SIG-M5 (cell line): ENCODE measurements at places on chromosomes 7 and 10.

DNA sequence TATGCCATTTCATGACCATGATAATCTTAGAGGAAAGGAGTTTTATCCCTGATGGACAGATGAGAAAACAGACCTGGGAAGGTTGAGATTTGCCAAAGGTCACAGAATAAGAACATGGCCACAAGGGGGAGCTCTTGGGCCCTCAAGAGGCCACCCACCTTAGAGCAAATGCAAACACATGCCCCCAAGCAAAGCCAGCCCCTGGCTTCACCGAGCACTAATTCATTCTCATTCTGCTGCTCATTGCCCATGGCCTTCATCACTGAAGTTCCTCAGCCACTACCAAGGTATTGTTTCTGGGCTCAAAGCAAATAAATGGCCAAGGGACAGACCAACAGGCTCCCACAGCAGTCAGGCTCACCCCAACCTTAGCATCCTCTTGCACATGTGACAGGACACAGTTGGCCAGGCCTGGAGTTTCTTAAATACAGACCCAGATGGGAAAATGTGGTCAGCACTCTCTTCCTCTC lies 44.2 kb downstream of the PDLIM1 start:
- no peak for DNase-seq

DNA sequence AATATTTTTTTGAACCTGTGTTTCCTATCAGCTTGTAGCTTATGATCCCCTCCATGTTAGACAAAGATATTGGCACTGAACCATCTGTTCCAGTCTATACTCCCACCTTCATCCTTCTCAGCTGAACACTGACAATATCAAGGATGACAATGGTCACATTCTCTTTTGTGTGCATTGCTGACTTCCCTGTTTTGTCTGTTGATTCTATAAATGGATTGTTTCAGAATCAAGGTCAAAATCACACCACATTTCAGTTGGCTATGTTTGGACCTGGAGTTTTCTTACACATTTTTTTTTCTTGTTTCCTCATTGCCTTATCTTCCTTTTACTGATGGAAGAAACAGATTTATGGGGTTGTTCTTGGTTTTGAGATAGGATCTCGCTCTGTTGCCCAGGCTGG lies 11.3 kb upstream of the SMURF1 start:
- DNase-seq = peak; percentile 52

DNA sequence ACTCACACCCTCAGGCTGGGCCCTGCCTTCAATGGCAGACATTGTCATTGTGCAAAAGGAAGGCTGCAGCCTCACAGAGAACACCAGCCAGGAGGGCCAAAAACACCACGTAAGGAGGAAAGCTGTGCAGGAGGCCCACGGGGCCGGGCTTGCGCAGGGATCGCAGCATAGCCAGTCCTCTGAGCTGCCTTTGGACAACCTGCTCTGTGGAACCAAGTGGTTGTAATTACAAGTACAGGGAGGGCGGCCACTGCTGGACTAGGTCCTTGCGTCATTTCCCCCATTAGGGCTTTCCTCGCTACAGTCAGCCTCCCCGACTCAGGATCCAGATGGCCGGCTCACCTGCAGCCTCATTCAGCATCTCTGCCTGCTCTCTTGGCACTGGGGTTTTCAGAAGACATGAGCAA lies 66.9 kb downstream of the FAM53B start:
- DNase-seq = no peak

- no peak for DNase-seq
Measured at GRCh38 chr7:155796381-155797261, 15.6 kb downstream of the SHH start.

DNA sequence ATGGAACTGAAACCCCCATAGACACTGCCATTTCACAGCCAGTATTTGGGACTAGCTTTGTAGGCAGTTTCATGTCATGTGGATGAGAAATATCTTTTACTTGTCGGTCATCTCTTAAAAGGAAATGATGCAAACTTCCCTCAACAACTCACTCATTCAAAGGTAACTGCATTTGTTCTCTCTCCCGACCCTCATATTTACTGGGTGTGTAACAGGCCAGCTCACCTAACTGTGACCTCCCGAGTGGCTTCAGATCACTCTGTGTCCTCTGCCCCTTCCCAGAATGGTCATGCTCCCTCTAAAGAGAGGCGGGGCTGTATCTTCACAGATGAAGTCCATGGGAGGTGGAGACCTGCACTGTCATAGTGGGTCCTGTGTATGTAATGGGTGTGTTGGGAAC lies 14.7 kb downstream of the LRRC18 start:
- no peak for DNase-seq

GRCh38 chr10:103905441-103905840 lies 12.5 kb downstream of the STN1 start:
- no peak for DNase-seq

DNA sequence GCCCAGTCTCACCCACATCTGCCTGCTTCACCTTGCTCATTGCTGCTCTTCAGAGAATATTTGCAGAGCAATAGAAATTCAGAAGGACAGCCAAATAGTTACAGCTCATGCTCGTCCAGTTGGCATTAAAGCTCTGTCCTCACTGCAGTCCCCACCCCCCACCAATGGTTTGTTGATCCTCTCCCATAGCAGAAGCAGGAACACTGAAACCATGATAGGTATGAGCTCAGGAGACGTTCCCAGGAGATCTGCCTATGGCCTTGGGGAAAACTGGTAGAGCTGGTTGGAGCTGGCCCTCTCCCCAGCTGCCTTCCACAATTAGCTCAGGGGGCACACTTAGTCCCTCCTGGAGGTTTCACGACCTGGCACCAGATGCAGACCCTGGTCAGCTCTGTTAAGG lies 68.6 kb upstream of the KMT2C start:
- DNase-seq = no peak

GRCh38 chr7:44393238-44394111 lies 68.1 kb upstream of the CAMK2B start:
- no peak for DNase-seq

DNA sequence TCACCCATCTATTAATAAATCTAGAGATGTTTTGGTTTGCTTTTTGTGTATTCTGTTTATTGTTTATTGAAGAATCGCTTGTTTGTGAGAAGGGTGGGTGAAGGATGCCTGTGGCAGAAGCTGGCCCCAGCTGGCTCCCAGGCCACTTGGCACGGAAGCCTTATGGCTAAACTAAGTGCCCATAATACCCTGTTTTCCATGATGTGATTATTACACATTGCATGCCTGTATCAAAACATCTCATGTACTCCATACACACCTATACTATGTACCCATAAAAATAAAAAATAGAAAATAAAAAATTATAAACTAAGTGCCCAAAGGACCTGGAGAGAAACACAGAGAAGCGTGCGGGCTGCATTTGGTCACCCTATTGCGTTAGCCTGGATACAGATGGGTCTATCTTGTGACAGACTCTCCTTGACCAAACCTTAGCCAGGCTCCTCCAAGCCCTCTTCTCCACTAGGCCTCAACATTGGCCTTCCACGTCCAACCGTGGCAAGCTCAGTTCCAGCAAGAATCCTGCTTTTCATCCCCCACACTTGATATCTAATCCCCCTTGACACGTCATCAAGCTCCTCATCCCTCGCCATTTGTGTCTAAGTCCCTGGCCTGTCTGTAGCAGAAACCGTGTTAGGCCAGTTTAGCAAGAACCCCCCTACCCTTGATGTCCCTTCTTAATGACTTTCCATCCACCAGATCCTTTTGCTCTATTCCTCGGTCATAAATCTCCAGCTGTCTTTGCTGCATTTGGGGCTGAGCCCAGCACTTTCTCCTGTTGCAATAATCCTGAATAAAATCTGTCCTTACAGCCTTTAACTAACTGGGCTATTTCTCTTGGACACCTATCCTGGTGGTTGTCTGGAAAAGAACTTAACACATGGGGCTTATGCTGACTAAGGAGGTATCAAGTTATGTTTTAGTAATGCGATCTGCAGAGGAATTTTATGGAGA lies 245.2 kb downstream of the TNS3 start:
- no peak for DNase-seq

GRCh38 chr10:44020322-44021111 lies 364.4 kb downstream of the CXCL12 start:
- DNase-seq = no peak

DNA sequence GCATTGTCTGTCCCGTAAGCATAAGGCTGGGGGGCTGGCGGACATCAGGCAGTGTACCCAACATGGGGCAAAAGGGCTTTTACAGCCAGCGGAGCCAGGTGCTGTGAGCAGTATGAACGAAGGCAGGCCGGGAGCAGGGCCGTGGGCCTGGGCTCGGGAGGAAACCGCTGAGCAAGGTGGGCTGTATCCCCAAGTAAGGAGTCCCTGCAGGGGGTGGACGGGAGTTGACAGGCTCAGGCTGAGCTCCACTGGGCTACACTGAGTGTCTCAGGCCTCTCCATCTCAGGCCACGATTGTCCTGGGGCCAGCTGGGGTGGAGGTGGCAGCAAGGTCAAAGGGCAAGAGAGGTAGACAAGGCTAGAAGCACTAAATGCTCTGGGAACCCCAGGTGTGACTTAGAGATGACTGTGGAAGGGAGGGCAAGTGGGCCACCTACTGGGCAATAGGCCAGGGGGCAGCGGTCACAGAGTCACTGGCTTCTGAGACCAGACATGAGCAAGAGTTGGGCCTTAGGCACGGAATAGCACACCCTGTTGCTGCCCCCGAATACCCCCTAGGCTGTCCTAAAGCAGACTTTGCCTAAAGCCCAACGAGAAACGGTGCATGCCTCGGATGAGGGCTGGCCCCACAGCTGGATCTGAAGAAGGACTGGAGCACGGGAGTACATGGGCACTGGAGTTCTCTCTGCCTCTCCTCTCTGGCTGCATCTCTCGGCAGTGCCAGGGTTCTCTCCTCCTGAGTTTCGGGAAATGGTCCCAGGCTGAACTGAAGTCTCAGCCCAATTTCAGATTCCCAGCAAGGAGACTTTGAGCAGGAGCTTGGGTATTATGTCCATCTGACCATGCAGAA lies 10.8 kb upstream of the RAMP3 start:
- DNase-seq = no peak

DNA sequence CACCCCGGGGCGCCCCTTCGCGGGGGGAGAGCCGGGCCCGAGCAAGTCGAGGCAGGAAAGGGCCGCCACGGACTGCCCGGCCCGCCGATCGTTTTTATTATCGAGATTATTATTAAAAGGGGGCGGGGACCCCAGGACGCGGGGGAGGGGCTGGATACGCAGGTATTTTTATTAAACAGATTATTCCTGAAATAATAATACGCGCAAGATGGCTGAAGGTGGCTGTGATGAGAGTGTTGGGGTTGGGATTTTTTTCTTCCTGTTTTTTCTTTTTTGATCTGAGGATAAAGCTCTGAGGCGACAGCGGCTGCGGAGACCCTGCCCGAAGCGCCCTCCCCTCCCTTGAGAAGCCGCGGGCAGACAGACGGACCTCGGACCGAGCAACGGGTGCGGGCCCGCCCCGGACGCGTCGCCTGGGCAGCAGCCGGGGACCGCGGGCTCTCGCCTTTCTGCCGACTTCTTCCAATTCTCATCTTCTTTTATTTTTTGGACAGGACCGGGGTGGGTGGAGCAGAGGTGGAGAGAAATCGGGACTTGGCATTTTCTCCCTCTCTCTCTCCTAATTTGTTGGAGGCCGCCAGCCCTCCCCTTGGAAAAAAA lies 1.4 kb upstream of the TRIM8 start:
- DNase-seq = no peak

DNA sequence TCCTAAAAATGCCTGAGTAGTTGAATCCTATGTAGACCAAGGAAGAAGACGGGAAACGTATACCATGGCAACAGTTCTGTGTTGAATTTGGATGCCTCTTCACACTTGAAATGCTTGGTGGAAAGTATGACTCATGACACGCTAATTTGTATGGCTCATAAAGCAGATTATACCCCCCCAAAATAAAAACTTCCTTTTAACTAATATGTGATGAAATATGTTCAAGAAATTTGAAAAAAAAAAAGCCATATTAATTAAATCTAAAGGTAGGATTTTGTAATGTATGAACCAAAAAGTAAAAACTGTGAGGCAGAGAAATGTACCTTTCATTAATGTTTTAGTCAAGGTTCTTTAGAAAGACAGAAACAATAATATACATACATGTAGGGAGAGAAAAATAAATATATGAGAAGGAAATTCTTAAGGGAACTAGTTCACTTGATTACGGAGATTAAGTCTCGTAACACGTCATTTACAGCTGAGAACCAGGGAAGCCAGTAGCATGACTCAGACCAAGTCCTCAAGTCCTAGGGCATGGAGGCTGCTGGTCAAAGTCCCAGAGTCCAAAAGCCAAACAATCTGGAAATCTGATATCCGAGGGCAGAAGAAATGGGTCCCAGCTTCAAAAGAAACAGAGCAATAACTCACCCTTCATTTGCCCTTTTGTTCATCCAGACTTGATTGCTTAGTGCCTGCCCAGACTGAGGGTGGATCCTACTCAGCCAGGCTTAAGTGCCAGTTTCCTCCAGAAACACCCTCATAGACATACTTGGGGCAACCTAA lies 485.1 kb downstream of the SEMA3D start:
- DNase-seq = no peak

- DNase-seq = no peak
Measured at GRCh38 chr10:100311298-100311697, 18.7 kb downstream of the PKD2L1 start.

DNA sequence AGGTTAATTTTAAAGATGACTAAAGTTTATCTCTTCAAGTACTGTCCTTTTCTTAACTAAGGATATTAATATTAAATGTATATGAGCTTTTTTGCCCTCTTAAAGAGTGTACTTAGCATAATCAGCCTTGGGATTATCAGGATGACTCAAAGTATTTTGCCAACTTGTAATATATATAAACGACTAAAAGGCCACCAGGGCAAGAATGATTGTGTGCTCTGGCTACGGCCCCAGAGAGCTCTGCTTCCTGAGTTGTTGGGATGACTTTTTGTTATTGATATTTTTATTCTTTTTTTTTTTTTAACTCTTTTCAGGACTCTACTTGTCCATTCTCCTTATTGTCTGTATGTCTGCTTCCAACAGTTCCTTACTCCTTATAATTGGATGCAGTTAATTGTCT lies 14.8 kb upstream of the CHRM2 start:
- DNase-seq = no peak

DNA sequence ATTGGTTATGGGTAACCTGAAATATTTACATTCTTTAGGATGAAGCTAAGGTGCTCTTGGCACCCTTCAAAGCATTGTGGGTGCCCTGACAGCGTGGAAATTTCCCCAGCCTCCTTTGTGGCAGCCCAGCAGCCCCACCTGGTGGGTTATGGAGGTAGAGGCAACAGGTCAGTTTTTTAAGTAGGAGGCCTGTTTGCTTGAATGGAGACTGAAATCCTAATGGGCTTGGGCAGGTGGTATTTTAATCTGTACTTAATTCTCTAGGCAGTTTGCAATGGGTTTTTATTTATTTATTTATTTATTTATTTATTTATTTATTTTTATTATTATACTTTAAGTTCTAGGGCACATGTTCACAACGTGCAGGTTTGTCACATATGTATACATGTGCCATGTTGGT lies 139.4 kb downstream of the EPC1 start:
- DNase-seq = no peak

- DNase-seq = no peak
Measured at GRCh38 chr7:38276096-38276877, 2.9 kb upstream of the TARP start.

- no peak for DNase-seq
Measured at GRCh38 chr10:92946491-92946890, 98.2 kb downstream of the EXOC6 start.

GRCh38 chr10:7301006-7301778 lies 109.6 kb downstream of the SFMBT2 start:
- DNase-seq = no peak

- DNase-seq = no peak
Measured at GRCh38 chr7:1889556-1890181, 219.6 kb downstream of the ELFN1 start.
